ENCODE measurements at places on chromosomes 7 and 10. TPM values are rescaled to one million over a fixed set of nuclear protein-coding genes. Genes with fewer than 3 reads are reported as not detected.

ALOX5 gene
- total RNA-seq, result 0.93 TPM

OR2A12 gene
- total RNA-seq, result not detected

DNA sequence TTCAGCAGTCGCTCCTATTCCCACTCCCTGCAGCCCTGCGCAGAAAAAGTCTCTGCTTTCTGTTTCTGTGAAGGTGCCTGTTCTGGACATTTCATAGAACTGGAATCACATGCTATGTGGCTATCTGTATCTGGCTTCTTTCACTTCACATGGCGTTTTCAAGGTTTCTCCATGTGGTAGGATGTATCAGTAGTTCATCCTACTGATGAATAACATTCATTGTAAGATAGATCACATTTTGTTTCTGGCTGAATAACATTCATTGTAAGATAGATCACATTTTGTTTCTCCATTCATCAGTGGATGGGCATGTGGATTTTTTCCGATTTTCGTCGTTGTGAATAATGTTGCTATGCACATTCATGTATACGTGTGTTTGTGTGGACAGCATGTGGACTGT is 44.5 kb downstream of the HSPA12A start:
- DNase-seq, result no peak
- no peaks in the 10 kb centered on the region for H3K36me3 ChIP-seq
- no peak overlapping the region for H3K27ac ChIP-seq
- H3K27me3 ChIP-seq, result no peaks in the 10 kb centered on the region
- no peak overlapping the region for H3K4me3 ChIP-seq
- H3K4me1 ChIP-seq, result no peaks in the 10 kb centered on the region

- H3K27me3 ChIP-seq, result no peaks in the 10 kb centered on the region
- H3K27ac ChIP-seq, result no peak overlapping the region
- no peak for DNase-seq
- no peak overlapping the region for H3K4me3 ChIP-seq
- peaks cover 4% of the 10 kb centered on the region for H3K36me3 ChIP-seq
These were observed 8.8 kb downstream of the AKAP9 start for GRCh38 chr7:91949221-91950009.

DNA sequence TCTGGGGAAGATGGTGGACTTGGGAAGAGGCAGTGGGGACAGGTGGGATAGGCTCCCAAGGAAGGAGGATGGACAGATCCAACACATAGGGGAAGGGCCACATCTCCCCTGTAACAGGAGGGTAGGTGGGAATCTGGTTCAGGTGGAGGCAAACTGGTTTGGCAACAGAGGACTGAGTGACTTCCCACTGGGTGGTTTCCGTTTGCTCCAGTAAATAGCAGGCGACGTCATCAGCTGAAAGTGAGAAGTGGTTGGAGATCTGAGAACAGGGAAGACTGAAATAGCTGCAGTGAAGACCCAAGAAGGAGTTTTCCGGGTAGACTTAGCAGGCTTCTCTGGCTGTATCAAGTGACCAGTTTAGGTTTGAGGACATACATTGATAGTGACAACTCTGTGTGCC is 504.4 kb downstream of the GALNT17 start:
- no peak for DNase-seq
- no peaks in the 10 kb centered on the region for H3K36me3 ChIP-seq
- no peaks in the 10 kb centered on the region for H3K4me1 ChIP-seq
- H3K27ac ChIP-seq, result no peak overlapping the region
- H3K4me3 ChIP-seq, result no peak overlapping the region

DNA sequence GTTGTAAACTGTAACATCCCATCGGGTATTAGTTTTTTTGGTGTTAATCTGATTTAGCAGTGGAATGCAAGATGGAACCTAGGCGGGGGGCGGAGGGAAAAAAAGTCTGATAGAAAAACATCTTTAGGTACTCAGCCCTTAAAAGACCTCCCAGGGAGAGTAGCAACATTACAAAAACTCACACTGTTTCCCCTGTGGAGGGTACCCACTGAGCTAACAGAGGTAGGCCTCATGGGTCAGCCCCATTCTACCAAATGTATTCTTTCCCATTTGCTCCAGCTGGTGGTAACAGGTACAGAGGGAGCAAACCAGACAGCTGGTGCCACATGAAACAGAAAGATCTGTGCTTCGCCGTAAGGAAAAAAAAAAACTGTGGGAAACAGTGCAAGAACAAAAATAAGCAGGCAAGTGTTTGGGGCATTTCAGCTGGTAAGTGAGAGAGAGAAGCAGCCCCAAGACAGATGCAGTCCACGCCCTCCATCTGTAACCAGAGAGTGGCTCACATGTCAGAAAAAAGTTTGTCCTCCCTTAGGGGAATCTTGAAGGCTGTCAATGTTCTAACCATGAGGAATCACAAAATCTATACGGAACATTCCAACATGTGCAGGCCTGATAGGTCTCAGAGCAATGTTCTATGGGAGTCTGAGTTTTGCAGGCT is 65.3 kb downstream of the HOXA1 start:
- peaks cover 7% of the 10 kb centered on the region for H3K4me1 ChIP-seq
- no peak overlapping the region for H3K27ac ChIP-seq
- H3K27me3 ChIP-seq, result no peaks in the 10 kb centered on the region
- H3K36me3 ChIP-seq, result no peaks in the 10 kb centered on the region

GRCh38 chr7:150909200-150909995 is 57.1 kb downstream of the AOC1 start:
- no peaks in the 10 kb centered on the region for H3K36me3 ChIP-seq
- no peaks in the 10 kb centered on the region for H3K27me3 ChIP-seq
- no peak overlapping the region for H3K27ac ChIP-seq

Measured in CD8-positive, alpha-beta memory T cell (primary cell).